ENCODE measurements at places on chromosomes 3 and 15. TPM values are rescaled to one million over a fixed set of nuclear protein-coding genes. Genes with fewer than 3 reads are reported as not detected.

The LRRIQ4 gene
- 0.17 TPM for total RNA-seq

The RBM15B gene
- 37.4 TPM for total RNA-seq

The ISL2 gene
- total RNA-seq, result 0.05 TPM

The DNAH12 gene
- total RNA-seq, result 0.25 TPM

The NME9 gene
- total RNA-seq, result 1.0 TPM

The INO80 gene
- 21.2 TPM for total RNA-seq

The FAM3D gene
- not detected for total RNA-seq

The PLS1 gene
- 83.5 TPM for total RNA-seq

The CHST14 gene
- total RNA-seq, result 18.5 TPM

The SLC9C1 gene
- total RNA-seq, result 1.7 TPM

The SPRED1 gene
- 26.2 TPM for total RNA-seq

The C3orf22 gene
- total RNA-seq, result not detected

The RARRES1 gene
- 7.8 TPM for total RNA-seq

The CCDC39 gene
- 0.10 TPM for total RNA-seq

The IL5RA gene
- not detected for total RNA-seq

The FGF12 gene
- 1.6 TPM for total RNA-seq

The ZNF621 gene
- total RNA-seq, result 9.9 TPM

The SPINK8 gene
- not detected for total RNA-seq

The PPCDC gene
- 8.7 TPM for total RNA-seq

The ERICH6 gene
- total RNA-seq, result not detected

The TRAK1 gene
- total RNA-seq, result 84.4 TPM

The IMPG2 gene
- total RNA-seq, result 0.35 TPM

The STARD9 gene
- total RNA-seq, result 2.1 TPM

The OGG1 gene
- total RNA-seq, result 11.9 TPM

The SUCNR1 gene
- 2.1 TPM for total RNA-seq

The PIGZ gene
- 3.1 TPM for total RNA-seq

The RGMA gene
- total RNA-seq, result 0.25 TPM

The CADPS gene
- total RNA-seq, result not detected

The TUSC7 gene
- not detected for total RNA-seq

The PRC1 gene
- total RNA-seq, result 18.4 TPM

The RLBP1 gene
- not detected for total RNA-seq

The TEX55 gene
- not detected for total RNA-seq

The KCNAB1 gene
- total RNA-seq, result not detected

The FRMD4B gene
- 20.8 TPM for total RNA-seq

The ILDR1 gene
- 2.8 TPM for total RNA-seq

Measured in renal cortical epithelial cell (primary cell).